Liver (tissue), 10 donors: ENCODE measurements at places on chromosomes 16 and 17.
A peak's percentile ranks its signal among the peaks of the same experiment; 100 is the strongest.

- no peak for DNase-seq
These were observed 6.5 kb upstream of the ABR start for GRCh38 chr17:1186214-1186820.

- no peak for DNase-seq
These were observed 111.3 kb downstream of the TRIM37 start for GRCh38 chr17:58995247-58995940.

- DNase-seq, result no peak
These were observed 2.0 kb upstream of the KRT38 start for GRCh38 chr17:41442739-41443138.

DNA sequence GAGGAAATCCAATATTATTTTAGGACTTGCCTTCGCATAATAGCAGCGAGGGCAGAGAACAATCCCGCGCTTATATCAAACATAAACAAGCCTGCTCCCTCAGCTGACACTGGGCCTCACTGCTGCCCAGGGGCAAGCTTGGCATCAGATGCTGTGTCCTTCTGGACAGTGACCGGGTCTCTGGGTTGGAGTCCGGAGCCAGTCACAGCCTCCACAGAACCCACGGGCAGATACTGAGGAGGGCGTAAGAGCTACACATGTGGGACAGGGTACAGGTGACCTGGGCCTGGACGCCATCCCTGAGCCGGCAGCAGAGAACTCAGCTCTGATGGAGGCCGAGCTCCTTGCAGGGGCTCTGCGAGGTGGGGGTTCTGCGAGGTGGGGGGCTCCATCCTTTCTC lies 14.7 kb upstream of the ZNF469 start:
- DNase-seq, result no peak

- DNase-seq, result no peak
These were observed 15.4 kb downstream of the TBX4 start for GRCh38 chr17:61467416-61468262.

- DNase-seq, result no peak
These were observed 418.0 kb upstream of the PSMD7 start for GRCh38 chr16:73878611-73879010.

DNA sequence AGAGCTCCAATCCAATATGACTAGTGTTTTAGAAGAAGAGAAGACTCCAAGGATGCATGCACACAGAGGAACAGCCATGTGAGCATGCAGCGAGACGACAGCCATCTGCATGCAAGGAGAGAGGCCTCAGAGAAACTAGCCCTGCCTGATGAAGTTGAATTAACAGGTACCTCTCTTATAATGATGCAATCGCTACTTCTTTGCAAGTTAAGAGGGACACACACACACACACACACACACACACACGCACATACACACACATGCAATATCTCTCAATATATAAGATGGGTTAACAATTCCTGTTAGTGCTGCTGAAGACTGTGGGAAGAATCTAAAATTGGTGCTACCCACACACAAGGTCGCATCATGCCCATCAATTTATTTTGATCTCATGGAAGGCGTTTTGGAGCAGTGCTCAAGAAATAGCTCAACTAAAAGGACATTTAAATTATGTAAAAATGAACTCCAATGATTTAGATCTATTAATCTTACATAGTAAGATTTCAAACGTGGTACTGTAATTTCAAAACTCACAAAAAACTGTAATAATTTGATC lies 7.0 kb upstream of the GINS3 start:
- DNase-seq, result no peak

- no peak for DNase-seq
These were observed 91.0 kb downstream of the GSG1L start for GRCh38 chr16:27972500-27972899.

GRCh38 chr16:65570261-65570660 lies 448.4 kb upstream of the CDH11 start:
- no peak for DNase-seq

DNA sequence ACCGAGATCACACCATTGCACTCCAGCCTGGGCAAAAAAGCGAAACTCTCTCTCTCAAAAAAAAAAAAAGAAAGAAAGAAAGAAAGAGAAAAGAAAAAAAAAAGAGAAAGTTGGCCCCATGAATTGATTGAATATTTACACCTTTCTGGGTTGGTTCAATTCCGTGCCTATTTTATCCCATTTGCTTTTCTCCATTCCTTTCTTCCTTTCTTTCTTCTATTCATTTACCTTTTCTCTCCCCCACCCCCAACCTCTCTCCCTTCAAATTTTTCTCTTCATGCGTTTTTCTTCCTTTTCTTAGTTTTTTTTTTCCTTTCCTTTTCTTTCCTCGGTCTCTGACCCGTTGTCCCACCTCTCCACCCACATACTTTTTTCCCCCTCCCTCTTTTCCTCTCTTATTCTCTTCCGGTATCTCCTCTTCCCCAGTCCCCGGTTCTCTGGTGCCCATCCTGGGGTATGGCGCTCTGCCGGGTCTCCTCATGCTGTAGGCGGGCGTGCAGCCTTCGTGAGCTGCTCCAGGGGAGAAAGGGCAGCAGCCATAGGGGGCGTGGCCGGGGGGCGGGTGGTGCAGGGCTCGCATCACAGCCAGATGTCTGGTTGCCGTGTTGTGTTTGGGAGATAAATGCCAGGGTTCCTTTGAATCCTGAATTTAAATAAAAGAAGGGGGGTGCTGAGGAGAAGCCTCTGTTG lies 5.3 kb upstream of the COL1A1 start:
- peak; percentile 71 for DNase-seq

- no peak for DNase-seq
These were observed 484 bp downstream of the FZD2 start for GRCh38 chr17:44557651-44558285.

DNA sequence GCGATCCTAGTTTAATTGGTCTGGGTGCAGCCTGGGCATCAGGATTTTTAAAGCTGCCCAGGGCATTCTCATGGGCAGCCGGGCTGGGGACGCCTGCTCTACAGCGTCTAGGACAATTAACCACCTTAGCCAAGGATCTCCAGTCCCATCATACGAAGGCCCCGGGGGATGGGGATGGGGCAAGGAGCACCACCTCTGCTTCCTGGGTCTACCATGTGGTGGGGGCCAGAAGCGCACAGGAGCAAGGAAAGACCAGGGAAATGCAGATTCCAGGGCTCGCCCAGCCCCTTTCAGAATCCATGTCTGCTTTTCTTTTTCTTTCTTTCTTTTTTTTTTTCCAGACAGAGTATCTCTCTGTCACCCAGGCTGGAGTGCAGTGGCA lies 29.3 kb downstream of the TBC1D16 start:
- no peak for DNase-seq

DNA sequence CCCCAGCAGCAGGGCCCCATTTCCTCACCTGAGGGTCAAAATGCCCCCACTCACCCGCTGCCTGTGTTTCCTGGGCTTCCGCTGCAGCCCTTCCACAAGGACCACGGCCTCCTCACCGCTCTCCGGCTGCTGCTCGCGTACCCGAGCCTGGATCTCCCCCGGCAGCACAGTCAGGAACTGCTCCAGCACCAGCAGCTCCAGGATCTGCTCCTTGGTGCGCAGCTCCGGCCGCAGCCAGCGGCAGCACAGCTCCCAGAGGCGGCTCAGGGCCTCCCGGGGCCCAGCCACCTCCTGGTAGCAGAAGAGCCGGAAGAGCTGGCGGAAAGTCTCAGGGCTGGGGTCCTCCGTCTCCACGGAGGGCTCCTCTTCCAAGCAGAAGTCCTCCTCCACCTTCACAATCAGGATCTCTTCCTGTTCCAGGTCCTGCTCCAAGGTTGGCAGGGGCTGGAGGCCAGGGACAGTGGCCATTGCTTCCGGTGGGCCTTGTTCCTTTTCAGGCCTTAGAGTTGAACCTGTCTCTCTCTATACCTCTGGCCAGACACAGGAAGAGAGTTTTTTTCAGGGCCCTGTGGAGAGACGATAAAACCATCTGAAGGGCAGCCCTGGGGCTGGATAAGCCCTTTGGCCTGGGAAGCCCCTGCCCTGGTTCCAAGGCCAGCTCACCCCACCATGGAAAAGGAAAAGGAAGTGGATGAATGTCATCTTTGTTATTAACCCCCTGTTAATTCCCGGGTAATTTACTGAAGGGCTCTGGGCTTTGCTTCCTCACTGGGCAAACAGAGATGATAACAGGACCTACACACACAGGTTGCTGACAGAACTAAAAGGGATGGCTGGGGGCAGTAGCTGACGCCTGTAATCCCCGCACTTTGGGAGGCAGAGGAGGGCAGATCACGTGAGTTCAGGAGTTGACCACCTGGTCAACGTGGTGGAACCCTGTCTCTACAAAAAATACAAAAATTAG lies 1.2 kb downstream of the ZNF500 start:
- no peak for DNase-seq

DNA sequence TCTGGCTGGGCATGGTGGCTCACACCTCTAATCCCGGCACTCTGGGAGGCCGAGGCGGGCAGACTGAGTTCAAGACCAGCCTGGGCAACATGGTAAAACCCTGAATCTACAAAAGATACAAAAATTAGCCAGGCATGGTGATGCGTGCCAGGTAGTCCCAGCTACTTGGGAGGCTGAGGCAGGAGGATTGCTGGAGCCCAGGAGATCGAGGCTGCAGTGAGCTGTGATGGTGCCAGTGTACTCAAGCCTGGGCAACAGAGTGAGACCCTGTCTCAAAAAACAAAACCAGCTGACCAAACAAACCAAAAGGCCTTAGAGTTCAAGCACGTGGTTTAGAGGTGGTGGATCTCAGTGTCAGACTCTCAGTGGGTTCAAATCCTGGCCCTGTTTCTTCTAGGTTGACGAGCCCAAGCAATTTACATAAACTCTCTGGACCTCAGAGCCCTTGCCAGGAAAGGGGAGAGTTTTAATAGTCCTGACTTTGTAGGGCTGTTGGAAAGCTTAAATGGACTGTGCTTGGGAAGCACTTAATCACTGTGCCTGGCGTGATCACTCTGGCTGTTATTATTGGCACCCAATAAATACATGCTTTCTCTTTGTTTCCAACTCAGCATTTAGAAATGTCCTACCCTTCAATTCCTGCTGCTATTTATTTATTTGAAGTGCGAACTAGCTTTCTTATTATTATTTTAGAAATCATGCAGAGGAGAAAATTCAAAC lies 44.7 kb downstream of the ABCC1 start:
- DNase-seq, result no peak

DNA sequence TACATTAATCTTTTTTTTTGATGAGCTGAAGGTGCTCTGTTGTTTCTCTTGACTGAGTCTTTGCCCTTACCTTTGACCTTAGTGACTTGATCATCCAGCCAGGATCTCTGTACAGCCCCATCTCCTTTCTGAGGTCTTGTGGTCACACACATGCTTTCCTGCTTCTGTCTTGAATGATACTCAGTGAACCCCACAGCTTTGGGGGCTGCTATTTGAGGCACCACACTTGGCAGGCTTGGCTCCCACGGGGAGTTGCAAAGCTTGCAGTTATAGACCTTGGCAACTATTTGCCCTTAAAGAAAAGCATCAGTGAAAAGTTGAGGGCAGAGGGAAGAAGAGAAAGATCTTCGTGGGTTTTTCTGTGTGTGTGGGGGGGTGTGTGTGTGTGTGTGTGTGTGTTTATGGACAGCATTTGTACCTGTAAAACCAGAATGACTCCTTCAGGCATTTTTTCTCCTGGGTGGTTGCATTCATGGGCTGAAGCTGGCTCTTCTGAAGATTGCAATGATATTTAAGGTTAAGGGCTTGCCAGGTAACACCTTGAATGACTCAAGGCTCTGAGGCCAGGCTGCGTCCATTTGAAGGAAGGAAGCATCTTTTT lies 101.6 kb downstream of the MSI2 start:
- no peak for DNase-seq

- DNase-seq, result no peak
These were observed 418.4 kb upstream of the PMFBP1 start for GRCh38 chr16:72590151-72590937.

- peak; percentile 46 for DNase-seq
These were observed 13.0 kb downstream of the CAMKK1 start for GRCh38 chr17:3879591-3880417.

GRCh38 chr17:43467981-43468581 lies 15.7 kb upstream of the DHX8 start:
- no peak for DNase-seq

DNA sequence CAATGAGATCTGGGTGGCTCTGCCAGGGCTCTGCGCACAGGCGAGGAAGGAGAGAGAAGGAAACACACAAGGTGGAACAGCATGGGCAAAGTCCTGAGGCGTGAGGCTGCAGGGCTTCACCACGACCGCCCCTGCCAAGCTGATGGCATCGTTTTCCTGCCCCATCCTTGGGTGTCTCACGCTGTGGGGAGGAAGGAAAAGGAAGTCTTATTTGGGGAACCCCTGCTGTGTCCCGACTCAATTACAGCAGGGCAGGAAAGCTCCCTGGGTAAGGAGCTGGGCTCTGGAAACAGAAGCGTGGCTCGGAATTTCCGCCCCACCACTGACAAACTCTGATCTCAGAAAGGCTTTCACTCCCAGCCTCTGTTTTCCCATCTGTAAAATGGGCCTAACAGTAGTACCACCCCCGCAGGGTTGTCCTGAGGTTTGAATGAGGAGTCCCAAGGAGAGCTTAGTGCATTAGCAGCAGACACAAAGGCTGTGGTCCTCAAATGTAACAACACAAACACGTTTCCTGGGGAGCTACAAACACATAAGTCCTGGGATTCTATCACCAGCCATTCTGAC lies 3.2 kb upstream of the CDH5 start:
- DNase-seq, result no peak

GRCh38 chr16:20026361-20027072 lies 47.2 kb downstream of the GPR139 start:
- no peak for DNase-seq

DNA sequence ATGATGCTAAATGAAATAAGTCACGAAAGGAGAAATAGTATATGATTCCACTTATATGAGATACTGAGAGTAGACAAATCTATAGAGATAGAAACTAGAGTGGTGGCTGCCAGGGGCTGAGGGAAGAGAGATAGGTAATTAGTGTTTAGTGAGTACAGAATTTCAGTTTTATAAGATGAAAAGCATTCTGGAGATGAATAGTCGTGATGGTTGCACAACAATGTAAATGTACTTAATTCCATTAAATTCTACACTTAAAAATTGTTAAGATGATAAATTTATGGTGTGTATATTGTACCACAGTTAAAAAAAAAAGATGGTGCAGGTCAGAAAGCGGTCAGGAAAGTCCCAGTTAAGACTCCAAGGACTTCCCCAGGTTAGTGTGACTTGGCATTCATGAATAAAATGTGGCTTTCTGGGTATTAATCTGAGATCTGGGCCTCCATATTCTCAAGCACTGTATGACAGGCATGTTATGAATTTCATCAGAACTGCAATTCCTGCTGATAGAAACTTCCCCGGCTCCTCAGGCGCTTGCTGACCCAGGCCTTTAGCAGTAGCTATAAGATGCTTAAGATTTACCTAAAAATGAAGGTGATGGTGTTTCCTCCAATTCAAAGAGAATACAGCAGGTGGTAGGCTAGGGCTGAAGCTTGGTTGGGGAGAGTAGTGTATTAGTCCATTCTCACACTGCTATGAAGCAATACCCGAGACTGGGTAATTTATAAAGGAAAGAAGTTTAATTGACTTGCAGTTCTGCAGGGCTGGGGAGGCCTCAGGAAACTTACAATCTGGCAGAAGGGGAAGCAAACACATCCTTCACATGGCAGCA lies 115.3 kb upstream of the SOX9 start:
- no peak for DNase-seq

DNA sequence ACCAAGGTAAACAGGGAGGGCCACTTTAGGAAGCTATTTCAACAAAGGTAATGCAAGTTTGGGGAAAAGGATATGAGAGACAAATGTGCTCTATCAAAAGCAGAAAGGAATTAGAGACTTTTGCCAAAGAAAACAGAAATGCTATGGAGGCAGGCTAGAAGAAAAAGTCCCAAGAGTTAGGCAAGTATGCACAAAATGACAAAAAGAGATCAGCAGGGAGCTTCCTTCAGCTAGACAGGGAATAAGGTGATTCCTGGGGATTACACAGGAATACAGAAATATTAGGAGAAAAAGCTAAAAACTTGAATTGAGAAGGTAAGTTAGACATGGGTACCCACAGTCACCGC lies 2.4 kb downstream of the FXR2 start:
- no peak for DNase-seq
